ENCODE measurements at places on chromosomes 5 and 9.

- no peak for DNase-seq
These were observed 335.9 kb downstream of the MSX2 start for GRCh38 chr5:175060257-175060656.

GRCh38 chr9:81543695-81544094 is 145.7 kb downstream of the TLE1 start:
- no peak for DNase-seq

DNA sequence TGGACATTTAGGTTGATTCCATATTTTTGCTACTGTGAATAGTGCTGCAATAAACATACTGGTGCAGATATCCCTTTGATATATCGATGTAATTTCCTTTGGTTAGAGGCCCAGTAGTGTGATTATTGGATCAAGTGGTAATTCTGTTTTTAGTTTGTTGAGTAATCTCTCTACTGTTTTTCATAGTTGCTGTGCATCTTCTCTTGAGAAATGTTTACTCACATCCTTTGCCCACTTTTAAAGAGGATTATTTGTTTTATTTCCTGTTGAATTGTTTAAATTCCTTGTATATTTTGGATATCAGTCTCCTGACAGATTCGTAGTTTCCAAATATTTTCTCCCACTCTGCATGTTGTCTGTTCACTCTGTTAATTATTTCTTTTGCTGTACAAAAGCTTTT is 352.6 kb upstream of the TARS1 start:
- DNase-seq: no peak

GRCh38 chr9:131277287-131277909 is 1.1 kb upstream of the FAM78A start:
- no peak for DNase-seq

DNA sequence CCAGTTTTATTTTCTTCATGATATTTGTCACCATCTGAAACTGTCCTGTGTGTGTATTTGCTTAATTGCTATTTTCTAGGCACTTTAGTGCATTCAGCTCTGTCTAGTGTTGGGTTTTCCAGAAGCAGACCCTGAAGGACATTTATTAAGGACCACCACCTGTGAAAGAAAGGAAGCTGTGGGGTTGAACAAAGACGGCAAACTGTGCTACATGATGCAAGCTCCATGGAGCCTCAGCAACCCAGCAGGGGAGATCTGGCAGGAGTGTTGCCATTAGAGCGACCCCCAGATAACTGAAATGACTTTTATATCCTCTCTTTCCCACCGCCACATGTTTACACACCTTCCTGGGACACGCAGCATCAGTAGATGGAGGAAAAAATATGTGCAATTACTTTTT is 125.5 kb downstream of the GABRB2 start:
- no peak for DNase-seq

GRCh38 chr5:132751444-132751843 is 4.2 kb downstream of the CCNI2 start:
- DNase-seq: no peak
